ENCODE measurements at places on chromosomes 11 and 22.

DNA sequence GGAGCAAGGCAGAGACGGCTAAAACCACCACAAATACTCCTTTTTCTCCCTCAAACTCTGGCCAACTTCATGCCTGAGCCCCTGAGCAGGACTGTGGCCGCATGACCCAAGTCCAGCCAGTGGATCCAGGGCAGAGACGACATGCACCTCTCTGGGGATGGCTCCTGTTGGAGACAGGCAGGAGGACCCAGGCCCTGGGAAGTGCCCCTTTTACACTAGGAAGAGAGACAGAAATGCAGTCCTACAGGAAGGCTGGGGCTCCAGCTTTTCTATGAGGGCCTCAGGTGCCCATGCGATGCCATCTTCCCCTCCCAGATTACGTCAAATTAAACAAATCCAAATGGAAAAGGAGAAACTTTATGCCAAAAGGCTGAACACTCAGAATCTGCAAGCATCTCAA lies 498.0 kb downstream of the BRD1 start:
- DNase-seq = no peak

- no peak for DNase-seq
Observed at GRCh38 chr11:11426226-11426952, 73.3 kb upstream of the CSNK2A3 start.

GRCh38 chr11:16167706-16168487 lies 188.4 kb downstream of the SOX6 start:
- DNase-seq = no peak

- no peak for DNase-seq
Observed at GRCh38 chr11:113241636-113242054, 72.7 kb upstream of the TTC12 start.

- DNase-seq = no peak
Observed at GRCh38 chr22:44848791-44849420, 96.5 kb downstream of the ARHGAP8 start.

DNA sequence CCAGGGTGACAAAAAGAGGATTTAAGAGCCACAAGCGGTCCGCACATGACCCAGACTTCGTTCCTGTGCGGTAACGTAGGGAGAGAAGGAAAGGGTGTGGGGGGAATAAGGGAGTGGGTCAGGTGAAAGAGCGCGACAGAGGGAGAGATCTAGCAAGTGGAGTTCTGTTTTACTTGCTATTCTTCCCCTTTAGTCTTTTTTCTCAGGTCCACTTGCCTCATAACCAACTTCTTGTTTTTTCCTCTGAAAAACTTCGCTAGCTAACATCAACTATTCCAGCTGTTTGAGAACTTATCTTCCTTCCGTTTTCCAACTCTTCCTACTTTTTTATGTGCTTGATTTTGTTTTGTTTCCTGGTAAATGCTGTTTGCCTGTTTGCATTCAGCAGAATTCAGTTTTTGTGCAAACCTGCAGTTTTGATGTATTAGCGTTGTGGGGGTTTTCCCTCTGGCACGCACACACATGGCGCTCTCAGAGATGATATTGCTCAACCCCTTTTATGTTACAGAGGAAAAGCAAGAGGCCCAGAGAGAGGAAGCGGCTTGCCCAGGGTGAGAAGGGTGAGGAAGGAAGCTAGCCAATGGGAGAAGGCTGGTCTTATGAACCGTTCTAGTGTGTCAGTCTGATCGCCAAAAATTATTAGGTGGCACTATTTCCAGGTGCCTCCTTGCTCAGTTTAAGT lies 592 bp upstream of the CTSC start:
- DNase-seq = no peak
